Right renal pelvis (tissue), 4 donors: ENCODE measurements at places on chromosomes 2 and 18. TPM values are rescaled to one million over a fixed set of nuclear protein-coding genes. Genes with fewer than 3 reads are reported as not detected.

The ADD2 gene
- polyA plus RNA-seq: 5.5 TPM

- no peak for DNase-seq
These were observed 55.0 kb downstream of the KCNG2 start for GRCh38 chr18:79852561-79853302.

The CXCR1 gene
- polyA plus RNA-seq: 0.08 TPM

GRCh38 chr2:151260573-151261230 lies 961 bp downstream of the RBM43 start:
- DNase-seq: no peak

GRCh38 chr2:206635015-206635414 lies 7.3 kb upstream of the FAM237A start:
- DNase-seq: no peak

DNA sequence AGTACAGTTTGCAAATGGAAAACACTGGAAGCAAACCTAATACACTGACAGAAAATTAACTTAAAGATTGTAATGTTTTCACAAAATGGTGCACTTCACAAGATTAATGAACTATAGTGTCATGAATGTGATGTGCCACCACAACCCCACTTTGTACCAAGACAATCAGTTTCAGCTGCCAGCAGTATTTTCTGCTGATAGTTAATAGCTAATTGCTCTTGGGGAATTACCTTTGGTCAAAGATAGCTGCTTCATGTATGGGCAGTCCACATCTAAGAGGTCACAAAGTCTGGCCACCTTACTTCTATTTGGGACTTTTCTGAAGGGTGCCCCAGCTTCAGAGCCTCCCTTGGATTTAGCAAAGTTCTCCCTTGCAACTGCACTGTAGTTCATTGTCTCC lies 254.0 kb downstream of the CALCRL start:
- DNase-seq: no peak

GRCh38 chr2:109062145-109062858 lies 66.7 kb upstream of the SH3RF3 start:
- no peak for DNase-seq

- no peak for DNase-seq
These were observed 124.4 kb downstream of the GRB14 start for GRCh38 chr2:164496881-164497280.

DNA sequence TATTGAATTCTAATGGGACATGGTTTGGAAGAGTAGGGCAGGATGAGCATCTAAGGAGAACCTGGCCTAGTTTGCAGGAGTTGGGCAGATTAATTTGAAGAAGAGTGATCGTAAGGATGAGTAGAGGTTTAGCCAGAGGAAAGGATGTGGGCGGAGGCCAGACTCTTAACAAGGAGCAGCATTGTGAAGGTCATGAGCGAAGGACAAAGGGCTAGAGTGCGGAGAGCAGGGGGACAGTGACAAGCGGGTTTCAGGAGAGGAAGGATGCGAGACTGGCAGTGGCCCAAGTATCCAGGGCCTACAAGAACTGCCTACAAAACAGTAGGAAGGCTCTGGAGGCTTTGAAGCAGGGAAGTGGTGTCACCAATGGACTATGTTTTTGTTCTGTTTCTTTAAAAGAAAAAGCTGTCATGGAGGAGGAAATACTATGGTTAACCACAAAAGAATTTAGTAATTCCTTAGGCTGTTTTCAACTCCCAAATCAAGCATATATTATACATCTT lies 20.1 kb downstream of the SLC66A3 start:
- DNase-seq: no peak

- DNase-seq: no peak
These were observed 26.9 kb upstream of the INSIG2 start for GRCh38 chr2:118061135-118061955.
